Liver (tissue), 10 donors: ENCODE measurements at places on chromosomes 3 and 15. TPM values are rescaled to one million over a fixed set of nuclear protein-coding genes. Genes with fewer than 3 reads are reported as not detected.

DNA sequence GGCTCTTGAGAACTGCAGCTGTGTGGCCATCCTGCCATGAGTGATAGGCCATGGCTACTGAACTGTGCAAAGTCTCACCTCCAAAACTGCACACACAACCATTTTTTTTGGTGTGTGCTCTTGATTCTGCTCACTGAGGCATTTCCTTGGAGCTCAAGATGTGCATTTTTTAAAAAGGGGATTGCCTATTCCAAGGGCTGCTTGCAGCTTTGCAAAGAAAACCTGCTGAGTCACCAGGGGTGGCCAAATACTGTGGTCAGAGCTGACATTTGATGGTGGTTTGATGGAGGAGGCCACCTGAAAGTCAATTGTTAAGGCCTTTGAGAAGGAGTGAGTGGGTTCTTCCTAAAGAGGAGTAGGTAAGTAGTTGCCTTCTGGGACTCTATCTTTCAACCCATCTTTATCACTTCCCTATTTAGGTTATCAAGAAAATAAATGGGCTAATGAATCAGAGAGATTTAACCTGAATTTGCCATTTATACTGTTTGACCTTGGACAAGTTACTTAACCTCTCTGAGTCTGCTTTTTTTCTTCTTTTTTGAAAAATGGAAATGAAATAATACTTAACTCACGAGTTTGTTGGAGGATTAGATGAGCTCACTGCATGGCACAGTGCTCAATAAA, 87.9 kb downstream of the CHST2 start:
- no peak for DNase-seq

GRCh38 chr15:38670128-38671005, 105.8 kb upstream of the RASGRP1 start:
- no peak for DNase-seq

DNA sequence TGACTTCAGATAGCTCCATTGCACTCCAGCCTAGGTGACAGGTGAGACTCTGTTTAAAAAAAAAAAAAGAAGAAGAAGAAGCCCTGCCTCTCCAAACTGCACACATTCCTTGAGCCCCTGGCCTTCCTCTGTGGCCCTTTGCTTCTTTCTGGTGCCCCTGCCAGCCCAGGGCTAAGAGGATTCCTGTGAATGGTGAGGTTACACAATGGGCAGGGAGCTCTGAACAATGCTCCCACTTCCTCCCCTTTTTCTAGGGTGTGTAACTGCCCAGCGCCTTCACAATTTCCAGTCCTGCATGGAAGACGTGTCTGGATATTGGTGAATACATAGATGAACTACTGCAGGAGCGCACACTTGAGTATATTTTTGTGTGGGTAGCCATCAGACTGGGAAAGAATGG, 3.6 kb upstream of the AMOTL2 start:
- DNase-seq = no peak

Gene TMEM44
- 5.0 TPM for total RNA-seq

Gene SYNPR
- not detected for total RNA-seq

DNA sequence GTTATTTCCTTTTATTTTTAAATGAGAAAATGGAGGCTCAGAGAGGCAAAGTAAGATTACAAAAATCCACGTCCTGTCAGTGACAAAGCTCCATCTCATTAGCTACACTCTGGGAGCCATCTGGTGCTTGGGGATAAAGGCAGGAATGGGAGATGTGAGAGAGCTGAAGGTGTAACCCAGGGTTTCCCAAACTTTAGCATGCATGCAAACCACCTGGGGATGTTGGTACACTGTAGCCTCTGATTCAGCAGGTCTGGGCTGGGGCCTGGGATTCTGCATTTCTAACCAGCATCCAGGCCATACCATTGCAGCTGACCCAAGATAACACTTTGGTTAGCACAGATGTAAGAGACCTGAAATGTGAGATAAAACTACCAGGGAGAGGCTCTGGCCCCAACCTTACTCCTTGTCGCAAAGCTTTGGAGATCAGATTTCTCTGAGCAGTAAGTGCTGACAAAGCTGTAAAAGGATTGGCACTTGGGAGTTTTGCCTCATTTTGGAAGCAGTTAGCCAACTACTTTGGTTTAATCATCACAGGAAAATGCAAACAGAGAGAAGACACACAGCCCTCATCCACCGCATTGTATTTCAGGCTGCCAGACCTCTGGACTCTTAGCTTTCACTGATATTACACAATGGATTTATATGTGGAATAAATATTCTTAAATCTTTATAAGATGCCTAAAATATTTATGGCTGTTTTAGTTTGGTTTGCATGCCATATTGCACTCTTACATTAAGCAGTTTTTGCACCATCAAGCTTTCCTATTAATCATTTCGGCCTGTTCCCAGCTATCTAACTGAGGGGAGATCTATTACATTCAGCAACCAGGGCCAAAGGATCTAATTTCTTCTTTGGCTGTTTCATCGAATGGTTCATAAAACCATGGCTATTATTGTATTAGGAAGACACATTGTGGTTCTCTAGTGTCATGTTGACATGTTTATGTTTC, 263.0 kb downstream of the EBLN2 start:
- DNase-seq = no peak

DNA sequence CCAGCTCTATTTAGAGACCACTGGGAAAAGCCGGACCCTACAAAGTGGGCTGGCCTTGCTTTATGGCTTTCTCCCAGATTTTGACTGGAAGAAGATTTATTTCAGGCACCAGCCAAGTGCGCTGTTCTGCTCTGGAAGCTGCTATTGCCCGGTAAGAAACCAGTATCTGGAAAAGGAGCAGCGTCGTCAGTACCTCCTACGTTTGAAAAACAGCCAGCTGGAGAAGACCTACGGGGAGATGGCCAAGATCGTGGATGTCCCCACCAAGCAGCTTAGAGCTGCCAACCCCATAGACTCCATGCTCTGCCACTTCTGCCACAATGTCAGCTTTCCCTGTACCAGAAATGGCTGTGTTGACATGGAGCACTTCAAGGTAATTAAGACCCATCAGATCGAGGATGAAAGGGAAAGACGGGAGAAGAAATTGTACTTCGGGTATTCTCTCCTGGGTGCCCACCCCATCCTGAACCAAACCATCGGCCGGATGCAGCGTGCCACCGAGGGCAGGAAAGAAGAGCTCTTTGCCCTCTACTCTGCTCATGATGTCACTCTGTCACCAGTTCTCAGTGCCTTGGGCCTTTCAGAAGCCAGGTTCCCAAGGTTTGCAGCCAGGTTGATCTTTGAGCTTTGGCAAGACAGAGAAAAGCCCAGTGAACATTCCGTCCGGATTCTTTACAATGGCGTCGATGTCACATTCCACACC, 60.9 kb downstream of the PXYLP1 start:
- peak; percentile 27 for DNase-seq

DNA sequence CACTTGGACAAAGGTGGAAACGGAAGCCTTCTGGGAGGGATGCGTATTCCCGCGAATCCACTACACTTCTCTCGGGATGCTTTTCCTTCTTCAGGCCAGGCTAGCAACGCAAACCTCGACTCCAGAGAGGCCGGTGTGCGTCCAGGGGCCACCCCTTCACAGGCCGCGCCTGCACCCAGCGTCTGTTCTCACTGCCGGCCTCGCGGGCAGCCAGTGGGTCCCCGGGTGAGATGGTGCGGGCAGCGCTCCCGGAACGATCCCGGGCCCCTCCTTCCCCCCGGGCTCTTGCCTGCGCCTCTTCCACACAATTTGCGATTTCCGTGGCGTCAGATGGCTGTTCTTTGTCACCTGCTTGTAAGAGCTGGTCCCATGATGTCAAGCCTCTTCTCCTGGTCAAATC, 27.3 kb downstream of the GABRA5 start:
- no peak for DNase-seq

DNA sequence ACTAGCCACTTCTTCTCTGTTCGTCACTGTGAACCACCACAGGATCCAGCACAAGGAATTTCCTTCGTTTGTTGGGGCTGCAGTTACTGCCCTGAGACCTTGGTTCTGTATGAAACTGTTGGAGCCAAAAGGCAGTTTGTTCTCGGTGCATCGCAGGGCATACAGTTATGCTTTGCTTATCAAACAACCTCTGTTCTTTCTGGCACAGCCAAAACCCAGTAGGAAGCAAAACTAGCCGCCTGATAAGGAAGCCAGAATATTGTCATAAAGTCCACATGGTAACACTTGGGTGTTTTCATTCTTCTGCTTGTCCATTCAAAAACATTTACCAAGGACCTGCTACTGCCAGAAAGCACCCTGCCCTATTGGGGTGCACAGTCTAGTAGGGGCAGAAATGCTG, 116.1 kb downstream of the RAB11A start:
- DNase-seq = no peak

Gene RNF123
- 104 TPM for total RNA-seq

DNA sequence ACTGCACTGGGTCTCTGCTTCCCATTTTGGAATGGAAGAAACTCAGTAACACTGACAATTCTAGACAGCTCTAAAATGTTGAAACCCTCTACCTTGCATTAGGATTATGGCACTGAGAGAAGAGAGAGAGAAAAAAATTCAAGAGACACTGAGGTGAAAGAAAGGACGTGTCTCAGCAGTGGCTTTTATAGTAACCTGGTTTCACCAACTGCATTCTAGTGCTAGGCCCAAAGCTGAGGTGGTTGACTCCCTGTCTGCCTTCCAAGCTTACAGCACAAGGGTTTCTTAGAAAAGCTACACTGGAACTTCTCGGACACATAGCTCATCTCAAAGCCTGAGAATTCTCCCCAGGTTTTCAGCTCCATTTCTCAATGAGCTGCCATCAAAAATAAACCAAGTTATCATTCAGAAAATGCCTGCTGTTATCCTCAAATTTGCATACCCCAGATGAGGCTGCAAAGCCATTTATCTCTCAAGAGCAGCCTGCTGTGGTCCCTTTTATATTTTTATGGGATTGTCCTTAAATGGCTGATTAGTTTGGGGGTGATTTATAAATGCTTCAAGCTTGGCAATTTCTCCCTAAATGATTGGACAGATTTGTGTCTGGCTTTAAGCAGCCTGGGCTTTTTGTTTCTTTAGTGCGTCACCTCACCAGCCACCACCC, 279.9 kb downstream of the EBLN2 start:
- DNase-seq = no peak

GRCh38 chr3:119187266-119187665, 13.9 kb downstream of the UPK1B start:
- DNase-seq = no peak

- no peak for DNase-seq
Observed at GRCh38 chr3:48696156-48696555, 10.4 kb upstream of the NCKIPSD start.

DNA sequence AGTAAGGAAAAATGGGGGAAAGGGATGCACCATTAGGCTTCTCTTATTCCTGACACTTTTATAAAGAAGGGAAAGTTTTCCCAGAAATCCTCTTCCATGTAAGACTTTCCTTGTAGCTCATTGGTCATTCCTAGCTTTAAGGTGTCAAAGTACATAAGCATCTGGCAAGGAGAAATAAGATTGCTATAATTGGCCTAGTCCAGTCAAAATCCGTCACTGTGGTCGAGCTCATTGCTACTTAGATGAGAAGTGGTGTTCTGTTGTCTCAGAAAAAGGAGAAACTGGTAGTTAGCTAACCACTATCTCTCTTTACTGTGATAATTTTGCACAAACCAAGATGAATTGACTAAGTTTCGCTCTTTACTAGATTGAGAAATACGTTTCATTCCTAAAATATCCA, 370.1 kb downstream of the CNTN4 start:
- DNase-seq = no peak

Gene GOLGA8G
- not detected for total RNA-seq

Gene ADAMTS9
- total RNA-seq = 13.5 TPM

Gene ILDR1
- total RNA-seq = 1.7 TPM
